ENCODE measurements at places on chromosomes 5 and 9.
A peak's percentile ranks its signal among the peaks of the same experiment; 100 is the strongest.

DNA sequence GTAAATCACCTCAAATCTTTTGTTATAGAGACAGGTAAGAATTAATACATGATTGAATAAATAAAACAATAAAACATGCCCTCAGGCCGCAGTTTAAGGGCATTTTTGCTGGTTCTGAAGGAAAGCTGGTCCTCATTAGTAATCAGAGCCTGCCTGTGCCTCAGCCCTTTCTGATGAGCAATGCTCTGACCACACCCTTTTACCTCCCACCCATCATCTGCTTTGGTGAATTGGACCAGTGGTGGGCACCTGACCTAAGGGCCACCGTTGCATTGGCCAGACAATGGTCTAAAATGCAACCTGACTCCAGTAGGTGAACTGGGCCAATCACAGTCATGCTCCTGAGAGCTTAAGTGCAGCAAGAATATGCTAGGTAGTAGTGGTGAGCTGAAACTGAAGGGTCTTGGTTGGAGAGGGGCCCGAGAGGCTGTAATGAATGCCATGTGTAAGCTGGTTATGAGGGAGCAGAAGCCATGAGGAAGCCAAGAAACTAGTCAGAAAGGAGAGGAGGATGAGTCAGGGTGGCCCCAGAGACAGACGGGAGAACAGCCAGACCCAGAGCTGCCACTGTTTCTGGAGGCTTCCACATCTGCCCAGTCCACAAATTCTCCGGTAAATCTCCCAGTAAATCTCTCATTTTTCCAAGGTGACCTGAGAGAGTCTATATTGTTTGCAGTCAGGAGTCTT, 45.5 kb upstream of the ZSWIM6 start:
- DNase-seq, result no peak

DNA sequence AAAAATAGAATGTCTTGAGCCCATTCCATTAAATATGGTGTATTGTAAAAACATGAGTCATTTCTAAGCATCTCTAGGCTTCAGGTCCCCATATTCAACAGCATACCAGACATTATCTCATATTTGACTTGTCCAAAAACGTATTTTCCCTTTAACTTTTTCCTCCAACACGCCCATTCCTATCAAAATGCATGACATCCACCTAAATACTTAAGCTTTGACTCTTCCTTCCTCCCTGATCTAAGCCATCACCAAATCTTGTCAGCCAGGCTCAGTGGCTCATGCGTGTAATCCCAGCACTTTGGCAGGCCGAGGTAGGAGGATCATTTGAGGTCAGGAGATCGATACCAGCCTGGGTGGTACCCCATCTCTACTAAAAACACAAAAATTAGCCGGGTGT, 23.9 kb downstream of the VCP start:
- DNase-seq, result no peak

DNA sequence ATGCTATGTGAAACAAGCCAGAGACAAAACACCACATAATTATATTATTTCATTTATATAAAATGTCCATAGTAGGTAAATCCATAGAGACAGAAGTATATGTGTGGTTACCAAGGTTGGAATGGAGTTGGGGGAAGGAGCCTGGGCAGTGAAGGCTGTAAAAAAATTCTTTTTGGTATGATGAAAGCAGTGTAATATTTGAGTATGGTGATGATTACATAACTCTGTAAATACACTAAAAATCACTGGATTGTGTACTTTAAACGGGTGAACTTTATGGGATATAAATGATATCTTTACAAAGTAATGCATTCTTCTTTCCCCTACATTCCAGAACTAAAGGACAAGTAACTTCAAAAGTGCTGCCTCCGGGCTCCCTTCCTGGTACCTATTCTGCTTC, 155.8 kb downstream of the SH3GL2 start:
- DNase-seq, result no peak

DNA sequence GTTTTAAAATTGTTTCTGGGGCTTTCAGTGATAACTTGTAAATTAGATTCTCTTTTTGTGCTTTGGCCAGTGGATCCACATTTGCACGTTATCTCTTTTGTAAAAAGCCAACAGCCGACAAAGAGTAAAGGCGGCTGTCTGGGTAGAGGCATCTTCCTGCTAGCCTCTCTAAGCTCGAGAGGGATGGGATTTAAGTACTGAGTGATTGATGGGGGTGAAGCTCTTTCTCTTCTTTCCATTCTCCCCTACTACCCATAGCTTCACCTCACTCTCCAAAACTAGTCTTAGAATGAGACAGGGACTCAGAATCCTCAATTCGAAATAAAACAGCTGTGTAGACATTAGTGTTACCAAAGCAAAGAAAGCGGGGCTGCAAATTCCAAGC, 3.4 kb downstream of the PBX3 start:
- DNase-seq, result no peak

DNA sequence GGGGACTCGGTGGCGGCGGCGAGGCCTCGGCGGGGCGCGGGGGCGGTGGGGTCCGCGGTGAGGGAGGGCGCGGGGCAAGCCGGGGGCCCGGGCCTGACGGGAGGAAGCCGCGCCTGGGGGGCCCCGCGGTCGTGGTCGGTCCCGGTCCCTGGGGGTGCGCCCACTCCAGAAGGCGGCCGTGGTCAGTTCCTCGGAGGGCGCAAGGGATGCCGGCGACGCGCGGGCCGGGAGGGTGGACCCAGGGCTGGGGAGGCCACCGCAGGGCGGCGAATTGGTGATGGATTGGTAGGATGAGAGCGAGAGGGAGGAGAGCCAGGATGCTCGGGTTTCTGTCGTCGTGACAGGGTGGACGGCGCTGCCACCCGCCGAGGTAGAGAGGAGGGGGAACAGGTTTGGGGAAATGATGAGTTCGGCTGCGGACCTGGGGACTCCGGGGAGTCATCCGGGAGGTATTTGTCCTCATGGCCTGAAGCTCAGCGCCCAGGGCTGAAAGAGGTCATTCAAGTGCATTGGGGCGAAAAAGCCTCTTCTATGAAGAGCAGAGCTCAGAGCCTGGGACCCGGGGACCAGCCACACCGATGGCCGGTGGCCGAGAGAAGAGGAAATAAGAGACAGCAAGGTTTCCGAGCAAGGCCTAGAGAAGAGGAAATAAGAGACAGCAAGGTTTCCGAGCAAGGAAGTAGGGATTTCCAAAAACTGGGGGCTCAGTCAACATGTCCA, 557 bp downstream of the GNG10 start:
- DNase-seq, result no peak

DNA sequence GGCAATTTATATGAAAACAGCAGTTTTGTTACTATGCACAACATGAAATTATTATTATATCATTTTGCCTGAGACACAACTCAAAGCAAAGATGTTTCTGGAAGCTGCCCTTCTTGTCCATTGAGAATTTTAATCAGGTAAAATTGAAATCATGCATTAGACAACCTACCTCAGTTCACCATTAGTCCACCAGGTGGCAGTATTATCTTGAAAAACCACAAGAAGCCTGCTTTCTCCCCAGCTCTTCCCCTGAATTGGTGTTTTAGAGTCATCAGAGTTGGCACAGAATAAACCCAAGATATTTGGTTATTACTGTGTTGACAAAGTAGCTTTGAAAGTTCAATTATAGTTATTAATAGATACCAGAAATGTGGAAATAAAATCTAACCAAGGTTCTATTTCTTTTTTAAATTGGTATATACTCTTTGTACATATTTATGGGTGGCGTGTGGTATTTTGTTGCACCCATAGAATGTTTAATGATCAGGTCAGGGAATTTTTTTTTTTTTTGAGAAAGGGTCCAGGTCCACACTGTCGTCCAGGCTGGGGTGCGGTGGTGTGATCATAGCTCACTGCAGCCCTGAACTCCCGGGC, 25.7 kb downstream of the UTP15 start:
- DNase-seq, result peak; percentile 55

DNA sequence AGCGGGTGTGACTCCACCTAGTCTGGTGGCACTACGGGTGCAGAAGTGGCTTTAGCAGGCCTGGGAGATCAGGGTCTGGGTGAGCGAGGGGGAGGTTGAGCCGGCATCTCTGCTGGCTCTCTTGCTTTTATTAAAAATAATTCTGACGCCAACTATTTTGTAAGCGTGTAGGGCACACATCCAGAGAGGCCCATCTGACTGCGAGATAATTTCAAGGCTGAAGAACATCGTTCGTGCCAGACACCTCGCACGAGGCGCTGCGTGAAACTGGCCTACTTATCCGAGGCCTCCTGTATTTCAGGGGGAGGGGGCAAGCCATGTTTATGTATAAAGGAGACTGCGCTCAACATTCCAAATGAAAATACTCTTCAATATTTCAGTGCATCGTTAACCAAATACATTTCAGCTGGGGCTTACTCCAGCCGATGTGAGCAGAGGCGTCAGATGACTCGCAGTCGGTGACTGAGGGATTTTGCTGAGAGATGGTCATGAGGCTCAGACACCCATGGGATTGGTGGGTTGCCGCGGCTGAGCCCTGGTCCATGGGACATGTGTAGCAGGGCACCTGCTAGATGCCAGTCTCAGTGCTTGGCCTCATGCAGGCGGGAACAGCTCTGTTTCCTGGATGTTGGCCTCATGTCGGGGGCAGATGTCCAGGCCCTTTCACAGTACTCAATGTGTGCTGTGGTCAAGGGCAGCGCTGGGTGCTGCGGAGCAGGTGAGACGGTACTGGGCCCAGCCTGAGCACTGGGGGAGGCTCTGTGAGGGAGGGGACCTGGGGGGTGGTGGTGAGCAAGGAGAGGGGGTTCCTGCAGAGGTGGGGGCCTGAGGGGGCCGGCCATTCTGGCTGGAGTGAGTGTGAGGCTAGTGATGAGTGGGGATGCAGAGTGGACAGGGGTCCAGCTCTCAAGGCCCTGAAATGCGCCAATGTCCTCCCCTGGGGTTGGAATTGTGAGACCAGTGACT, 201.5 kb downstream of the DAB2IP start:
- no peak for DNase-seq

DNA sequence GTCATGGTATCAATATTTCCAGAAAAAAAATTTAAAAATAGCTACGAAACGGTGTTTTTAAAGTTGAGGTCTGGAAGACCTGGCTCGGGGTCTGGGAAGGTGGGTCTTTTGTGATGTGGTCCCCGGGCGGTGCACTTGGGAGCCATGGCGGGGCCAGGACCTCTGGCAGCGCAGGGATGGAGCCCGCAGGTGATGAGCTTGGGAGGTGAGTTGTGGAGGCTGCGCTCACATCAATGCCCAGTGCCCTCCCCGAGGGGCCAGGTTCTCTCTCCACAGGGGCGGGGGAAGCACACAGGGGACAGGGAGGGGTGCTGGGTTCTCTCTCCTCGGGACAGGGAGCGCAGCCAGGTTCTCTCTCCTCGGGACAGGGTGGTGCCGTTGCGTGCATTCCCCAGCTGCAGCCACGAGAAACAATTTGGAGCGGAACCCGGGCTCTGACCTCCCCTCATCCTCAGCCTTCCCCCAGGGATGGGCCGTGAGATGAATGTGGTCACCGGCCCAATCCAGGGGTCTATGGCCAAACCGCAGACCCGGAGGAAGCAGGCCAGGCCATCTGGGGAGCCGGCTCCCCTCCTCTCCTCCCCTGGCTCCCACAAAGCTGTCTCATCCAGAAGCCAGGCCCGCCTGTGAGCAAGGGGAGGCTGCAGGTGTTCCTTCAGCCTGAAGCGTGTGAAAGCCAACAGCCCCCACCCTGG, 25.8 kb downstream of the DBH start:
- DNase-seq, result no peak

- no peak for DNase-seq
Measured at GRCh38 chr5:150234576-150235499, 45.0 kb downstream of the SLC6A7 start.

DNA sequence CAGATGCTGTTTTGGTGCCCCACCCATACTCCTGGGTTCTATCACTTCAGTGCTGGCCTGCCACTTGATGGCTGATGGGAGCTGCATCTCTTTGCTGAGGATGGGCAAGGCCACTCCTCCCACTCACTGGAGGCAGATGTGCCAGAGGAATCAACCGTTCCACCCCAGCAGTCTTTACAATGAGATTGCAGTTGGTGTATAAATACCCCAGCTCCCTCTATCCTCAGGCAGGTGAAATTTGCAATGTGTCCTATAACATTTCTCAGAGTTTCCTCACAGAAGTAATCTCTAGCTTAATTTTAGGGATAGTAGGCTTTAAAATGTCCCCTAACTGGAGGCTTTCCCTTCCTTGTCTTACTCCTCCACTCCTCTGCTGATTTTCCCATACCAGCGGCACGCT, 36.5 kb upstream of the ERCC6L2 start:
- no peak for DNase-seq

- DNase-seq, result no peak
Measured at GRCh38 chr5:1310118-1310517, 15.2 kb upstream of the TERT start.
